ENCODE measurements at places on chromosomes 16 and 17. TPM values are rescaled to one million over a fixed set of nuclear protein-coding genes. Genes with fewer than 3 reads are reported as not detected.

The CPPED1 gene
- total RNA-seq = 18.6 TPM

The COX6A2 gene
- total RNA-seq = not detected

The KRTAP3-2 gene
- total RNA-seq = not detected

- H3K36me3 ChIP-seq = no peaks in the 10 kb centered on the region
- no peaks in the 10 kb centered on the region for H3K4me1 ChIP-seq
Observed at GRCh38 chr16:11470676-11471415, 115.9 kb downstream of the LITAF start.

The EVPLL gene
- not detected for total RNA-seq

The RASL10B gene
- 21.3 TPM for total RNA-seq

DNA sequence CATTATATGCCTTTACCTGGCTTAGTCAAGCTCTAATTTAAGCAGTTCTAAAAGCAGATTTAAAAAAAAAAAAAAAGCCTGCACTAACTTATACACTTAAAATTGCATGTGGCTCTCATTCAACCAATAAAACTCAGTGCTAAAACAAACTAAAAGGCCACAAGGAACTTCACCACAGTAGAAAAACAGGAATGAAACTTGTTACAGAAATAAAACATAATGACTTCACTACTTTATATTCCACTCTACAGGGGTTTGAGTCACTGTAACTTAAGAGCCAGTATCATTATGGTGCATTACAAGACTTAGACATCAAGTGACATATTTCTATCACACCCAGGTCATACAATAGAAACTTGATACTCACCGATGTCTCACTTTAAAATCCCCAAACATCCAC is 11.1 kb downstream of the CA10 start:
- H3K27me3 ChIP-seq = peaks cover 7% of the 10 kb centered on the region
- no peak for DNase-seq

GRCh38 chr17:30358055-30358760 is 20.5 kb upstream of the CPD start:
- H3K36me3 ChIP-seq = peaks cover 2% of the 10 kb centered on the region
- H3K4me1 ChIP-seq = no peaks in the 10 kb centered on the region
- no peak overlapping the region for H3K4me3 ChIP-seq
- H3K27me3 ChIP-seq = peaks cover 2% of the 10 kb centered on the region

The TMC5 gene
- not detected for total RNA-seq

DNA sequence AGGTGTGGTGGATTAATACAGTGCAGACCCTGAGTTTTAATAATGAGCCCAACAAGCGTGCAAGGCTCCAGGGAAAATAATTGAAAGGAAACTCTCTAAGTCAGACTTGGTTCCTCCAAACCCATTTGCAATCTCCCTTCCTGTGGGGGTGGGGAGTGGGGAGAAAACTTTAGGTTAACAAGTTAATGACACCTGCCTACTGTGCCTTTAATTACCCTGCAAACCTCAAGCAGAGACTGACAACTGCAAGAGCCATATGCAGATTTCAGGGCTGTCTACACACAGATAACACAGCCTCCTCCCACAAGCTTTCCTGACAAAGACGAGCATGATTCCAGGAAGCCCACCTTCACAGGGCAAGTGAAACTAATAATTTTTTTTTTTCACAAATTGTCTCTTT is 359.3 kb downstream of the HS3ST4 start:
- H3K4me3 ChIP-seq = no peak overlapping the region
- H3K36me3 ChIP-seq = no peaks in the 10 kb centered on the region
